ENCODE measurements at places on chromosomes 12 and 14.

DNA sequence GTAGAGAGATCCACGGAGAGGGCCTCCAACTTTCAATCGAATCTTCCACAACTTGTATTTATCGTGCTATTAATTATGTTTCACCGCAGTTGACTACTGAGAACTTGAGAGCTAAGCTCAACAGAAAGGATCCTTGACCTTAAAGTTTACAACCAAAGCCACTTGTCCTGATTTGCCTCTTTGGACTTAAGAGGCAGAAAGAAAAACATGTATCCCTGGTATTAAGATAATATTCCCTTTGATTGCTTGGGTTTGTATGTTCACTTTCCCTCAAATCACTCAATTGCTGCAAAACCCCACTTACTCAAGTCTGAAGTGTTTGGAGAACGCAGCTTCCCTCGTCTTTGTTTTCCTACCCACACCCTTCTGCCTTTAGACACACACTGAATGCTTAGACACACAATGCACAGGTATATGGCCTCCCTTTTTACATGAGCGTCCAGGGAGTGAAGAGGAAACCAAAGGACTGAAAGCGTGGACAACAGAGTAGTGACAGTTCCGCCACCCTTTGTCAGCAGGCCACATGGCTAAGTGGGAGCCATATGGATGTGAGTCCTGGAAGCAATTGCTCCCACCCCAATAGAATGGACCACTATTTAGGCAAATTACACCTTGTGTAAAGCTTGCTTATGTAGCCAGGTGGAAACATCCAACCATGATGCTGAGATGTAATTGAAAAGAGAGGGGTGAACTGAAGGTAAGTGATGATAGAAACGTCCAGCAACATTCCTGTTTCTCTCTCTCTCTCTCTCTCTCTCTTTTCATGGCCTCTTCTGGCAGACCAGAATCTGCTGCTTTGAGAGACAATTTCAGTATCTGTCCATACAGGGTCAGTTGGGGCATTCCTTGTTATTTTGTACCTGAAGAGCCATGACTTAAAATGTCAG is 1.4 kb upstream of the PKP2 start:
- DNase-seq = no peak

DNA sequence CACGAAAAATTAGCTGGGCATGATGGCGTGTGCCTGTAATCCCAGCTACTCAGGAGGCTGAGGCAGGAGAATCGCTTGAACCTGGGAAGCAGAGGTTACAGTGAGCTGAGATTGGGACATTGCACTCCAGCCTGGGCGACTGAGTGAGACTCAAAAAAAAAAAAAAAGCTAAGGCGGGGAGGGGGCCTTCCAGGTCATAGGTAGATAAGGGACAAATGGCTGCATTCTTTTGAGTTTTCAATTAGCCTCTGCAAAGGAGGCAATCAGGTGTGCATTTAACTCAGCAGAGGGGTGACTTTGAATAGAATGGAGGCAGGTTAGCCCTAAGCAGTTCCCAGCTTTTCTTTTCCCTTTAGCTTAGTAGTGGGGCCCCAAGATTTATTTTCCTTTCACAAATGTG is 743 bp upstream of the AACS start:
- no peak for DNase-seq

- DNase-seq = no peak
These were observed 6.6 kb downstream of the CACNA2D4 start for GRCh38 chr12:1911598-1912575.

- DNase-seq = no peak
These were observed 584.5 kb downstream of the SLC16A7 start for GRCh38 chr12:60180298-60180697.

DNA sequence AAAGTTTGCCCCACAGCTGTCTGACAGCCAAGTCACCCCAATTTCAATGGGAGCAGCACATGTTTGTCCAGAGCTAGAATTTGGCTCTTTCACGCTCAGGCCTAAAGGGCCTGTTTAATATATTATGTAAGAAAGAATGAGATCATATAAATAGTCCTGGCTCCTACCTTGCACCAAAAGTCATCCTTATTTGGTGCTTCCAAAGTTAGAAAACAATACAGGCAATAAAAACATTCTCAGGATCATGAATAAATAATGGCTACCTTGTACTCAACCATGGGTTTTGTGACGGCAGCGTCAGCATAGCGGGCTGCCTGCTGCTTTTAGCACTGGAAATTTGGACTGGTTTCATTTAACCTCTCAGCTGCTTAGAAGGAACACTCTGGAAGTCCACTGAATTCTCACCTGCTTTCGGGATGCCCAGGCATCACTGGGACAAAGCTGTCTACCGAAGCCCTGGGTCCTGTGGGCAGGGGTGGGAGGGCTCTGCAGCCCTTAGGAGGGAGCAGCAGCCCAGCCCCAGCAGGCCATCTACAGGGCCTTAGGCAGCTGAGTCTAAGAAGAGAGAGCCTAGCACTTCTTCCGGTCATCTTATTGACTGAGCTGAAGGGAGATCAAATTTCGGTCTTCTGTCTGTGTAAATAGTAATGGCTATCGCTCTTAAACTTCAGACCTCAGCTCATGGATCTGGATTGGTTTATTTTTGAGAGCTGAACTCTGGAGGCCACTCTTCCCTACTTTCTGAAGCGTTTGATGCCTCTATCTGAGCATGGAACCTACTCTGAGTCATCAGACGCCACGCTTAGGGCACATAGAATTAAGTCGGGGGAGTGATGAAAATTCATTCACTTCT is 106.5 kb downstream of the SAMD4A start:
- no peak for DNase-seq

DNA sequence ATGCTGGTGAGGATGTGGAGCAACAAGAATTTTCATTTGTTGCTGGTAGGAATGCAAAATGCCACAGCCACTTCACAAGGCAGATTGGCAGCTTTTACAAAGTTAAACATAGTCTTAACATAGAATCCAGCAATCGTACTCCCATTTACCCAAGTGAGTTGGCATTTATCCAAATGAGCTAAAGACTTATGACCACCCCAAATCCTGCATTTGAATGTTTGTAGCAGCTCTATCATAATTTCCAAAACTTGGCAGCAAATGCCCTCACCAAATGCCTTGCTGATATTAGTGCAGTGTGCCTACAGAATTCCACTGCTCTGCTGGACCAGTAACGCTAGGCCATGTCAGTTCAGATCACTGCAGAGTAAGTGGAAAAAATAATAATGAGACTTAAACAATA is 120.7 kb upstream of the AMIGO2 start:
- no peak for DNase-seq

- DNase-seq = no peak
These were observed 121.7 kb downstream of the CHST11 start for GRCh38 chr12:104578453-104578852.

GRCh38 chr12:104056419-104056972 is 6.5 kb upstream of the GLT8D2 start:
- no peak for DNase-seq

DNA sequence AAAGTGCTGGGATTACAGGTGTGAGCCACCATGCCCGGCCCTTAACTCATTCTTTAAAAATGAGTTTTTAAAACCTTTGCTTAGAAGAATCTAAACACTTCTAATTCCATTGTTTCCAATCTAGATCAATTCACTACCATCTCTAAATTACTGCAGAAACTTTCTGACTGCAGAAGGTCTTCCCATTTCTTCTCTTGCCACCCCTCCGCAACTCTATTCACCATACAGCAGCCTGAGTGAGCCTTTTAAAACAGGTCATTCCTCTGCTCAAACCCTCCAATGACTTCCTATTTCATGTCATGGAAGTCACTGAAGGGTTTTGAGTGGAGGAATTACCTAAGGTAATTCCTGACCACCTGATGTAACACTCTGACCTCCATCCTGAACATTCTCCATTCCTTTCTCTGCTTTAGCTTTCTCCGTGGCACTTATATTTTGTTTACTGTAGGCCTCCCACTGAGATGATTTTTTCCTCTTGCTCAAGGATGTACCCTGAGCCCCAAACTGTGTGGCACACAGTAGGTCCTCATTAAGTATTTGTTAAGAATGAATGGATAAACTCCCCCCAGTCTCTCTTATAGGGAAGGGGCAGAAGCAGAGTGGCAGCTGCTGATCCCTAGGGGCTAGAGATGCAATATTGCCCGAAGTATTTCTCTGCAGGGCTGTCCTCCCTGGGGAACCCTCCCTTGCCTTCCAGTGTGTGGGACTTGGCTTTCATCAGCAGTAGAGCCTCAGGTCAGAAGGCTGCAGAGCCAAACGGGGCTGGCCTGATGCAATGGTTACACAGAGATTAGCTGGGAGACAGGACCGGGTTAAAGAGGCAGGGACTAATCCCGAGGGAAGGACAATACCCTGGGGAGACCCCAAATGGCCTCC is 1.2 kb downstream of the DDIT3 start:
- peak; percentile 51 for DNase-seq

DNA sequence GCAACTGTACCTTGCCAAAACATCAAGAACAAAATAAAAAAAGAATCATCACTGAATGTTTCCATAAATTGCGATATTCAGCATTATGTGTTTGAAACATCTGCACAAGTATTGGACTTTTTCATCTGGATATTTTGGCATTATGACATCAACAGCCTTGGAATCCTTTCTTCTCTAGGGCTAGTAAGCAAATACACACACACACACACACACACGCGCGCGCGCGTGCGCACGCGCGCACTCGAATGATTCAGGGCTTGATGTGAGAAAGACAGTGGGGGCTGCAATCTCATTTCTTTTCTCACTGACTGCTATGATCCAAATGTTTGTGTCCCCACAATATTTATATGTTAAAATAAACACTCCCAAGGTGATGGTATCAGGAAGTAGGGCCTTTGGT is 90.0 kb upstream of the SLC38A4 start:
- no peak for DNase-seq

DNA sequence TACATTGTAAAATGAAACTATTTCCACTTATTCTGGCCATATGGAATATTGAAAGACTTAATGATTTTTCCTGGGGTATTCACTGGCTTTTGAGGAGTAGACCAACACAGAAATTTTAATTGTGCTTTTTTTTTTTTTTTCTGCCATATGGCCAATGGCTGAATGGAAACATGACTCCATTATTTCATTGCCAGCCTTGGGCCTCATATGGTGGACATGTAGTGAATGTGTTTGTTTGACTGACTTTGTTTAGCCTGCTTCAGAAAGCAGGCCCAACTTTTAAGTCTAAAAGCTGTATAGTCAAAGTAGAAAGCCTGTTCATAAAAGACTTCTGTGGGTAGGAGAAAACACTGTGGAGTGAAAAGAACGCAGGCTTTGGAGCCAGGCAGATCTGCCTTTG is 2.4 kb downstream of the GNG2 start:
- DNase-seq = peak; percentile 33

- no peak for DNase-seq
These were observed 5.7 kb downstream of the FNTB start for GRCh38 chr14:64992328-64992885.

DNA sequence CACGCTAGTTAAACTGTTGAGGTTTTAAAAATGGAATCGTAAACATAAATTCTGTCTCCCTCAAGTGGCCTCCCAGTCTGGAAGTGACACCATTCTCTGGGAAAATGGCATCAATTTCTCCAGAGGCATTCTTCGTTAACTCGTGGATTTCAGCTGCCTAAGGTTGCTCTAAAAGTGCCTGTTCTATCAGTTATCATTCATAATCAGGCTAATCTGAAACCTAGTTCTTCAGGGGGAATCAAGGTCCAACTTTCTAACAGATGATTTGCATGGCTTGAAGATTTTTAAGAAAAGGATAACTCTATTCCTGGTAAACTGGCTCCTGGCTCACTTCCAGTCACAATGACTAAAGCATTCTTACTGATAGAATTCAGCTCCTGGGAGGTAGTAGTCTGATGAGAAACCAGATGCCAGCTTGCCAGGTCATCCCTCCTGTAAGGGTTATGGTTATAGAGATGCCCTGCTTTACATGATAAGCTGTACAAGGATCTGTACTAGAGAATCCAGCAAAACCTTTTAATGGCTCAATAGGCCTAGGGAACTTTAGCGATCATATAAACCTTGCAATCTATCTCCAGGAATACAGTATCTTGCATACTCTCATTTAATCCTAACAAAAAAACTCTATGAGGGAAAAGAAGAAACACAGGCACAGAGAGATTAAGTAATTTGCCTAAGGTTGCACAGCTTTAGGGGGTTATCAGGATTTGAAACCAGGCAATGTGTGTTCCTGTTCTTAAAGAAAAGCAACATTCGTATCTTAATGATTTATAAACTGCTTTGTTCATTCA is 1.5 kb downstream of the L3HYPDH start:
- peak; percentile 57 for DNase-seq
